ENCODE measurements at places on chromosomes 2 and 18. TPM values are rescaled to one million over a fixed set of nuclear protein-coding genes. Genes with fewer than 3 reads are reported as not detected.

- DNase-seq = peak; percentile 59
Observed at GRCh38 chr2:197972061-197972460, 167.7 kb downstream of the PLCL1 start.

DNA sequence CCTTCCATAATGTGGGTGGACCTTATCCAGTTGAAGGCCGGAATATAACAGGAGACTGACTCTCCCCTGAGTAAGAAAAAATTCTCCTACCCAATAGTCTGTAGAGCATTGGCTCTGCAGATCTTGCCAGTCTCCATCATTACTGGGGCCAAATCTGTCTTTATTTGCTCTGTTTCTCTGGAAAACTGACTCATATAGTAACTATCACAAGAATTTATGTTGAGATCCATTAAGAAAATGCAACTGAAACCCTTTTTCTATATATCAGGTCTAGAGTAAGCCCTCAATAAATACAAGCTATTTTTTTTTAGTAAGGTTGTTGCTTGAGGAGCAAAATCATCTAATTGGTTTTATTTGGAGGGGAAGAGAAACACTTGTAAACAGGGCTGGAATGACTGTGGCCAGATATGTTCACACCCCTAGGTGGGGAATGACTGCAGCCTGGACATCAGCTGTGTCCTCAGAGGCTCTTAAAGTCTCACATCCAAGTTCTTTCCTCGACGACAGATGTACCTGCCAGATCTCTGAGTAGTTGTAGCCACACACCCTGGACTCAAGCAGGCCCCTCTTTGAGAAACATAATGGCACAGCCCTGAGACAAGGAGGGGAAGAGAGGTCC is 339.7 kb downstream of the TNS1 start:
- no peak for DNase-seq

- no peak for DNase-seq
Observed at GRCh38 chr2:3522961-3523421, 3.7 kb upstream of the ADI1 start.

- no peak for DNase-seq
Observed at GRCh38 chr18:24326211-24326610, 71.4 kb downstream of the OSBPL1A start.

DNA sequence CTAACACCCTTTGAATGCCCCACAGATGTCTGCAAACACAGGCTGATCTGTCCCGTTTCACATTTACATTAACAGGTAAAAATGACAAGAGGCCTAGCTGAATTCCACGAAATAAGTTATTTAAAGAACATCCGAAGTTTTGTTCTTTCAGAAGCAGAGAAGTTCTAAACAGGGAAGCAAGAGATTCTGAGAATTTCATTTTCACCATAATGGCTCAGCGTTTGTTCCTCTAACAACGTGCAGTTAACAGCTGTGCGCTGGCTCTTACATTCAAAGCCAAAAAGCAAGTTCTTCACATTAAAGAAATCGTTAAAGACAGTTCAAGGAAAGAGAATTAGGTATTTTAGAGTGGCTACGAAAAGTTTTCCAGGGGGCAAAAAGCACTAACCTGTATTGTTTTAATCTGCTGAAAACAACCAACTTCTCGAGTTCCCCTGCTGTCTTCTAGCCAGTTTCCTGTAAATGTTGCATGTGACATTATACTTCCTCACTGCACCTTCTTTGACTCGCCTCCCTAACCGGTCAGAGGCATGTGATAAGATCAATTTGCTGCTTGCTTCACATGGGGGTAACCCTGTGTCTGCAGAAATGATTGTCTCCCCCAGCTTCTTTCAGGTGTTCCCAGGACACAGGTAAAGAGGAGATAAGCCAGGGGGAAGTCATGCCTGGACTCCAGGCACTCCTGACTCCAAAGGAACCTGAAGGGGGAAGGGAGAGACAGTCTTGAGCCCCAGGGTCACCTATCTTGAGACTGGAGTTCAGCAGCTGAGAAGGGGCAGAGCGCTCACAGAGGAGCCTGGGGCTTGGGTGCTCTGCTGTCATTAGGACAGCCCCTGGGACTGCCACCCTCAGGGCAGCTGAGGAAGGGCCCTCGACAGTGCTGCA is 36.8 kb upstream of the WIPF1 start:
- DNase-seq = no peak

DNA sequence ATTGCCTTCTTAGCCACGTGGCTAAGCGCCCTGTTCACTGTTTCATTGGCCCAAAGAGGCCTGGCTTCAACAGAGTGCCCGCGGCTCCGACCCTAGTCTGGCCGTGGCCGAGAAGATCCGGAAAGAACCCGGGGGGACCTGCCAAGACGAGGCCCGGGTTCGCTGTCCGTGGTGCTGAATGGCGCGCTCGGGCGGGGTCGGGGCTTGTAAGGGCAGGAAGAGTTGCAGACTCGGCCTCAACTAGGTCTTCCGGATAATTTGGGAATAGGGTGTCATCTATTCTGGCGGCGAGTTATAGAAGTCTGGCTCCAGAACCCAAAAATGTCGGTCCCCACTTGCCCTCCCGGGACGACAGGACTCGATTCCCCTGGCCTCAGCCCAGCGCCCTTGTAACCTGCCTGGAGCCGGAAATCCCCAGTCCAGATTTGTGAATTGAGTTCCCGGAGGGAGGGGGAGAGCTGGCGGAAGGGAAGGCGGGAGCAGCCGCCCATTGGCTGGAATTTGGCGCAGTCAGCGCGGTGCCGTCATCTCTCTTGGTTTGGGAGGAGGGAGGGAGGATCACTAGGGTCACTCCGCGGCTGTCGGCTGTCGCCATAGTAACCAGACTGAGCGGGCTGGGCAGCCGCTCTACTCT is 3.5 kb downstream of the CDK5R2 start:
- DNase-seq = peak; percentile 90

DNA sequence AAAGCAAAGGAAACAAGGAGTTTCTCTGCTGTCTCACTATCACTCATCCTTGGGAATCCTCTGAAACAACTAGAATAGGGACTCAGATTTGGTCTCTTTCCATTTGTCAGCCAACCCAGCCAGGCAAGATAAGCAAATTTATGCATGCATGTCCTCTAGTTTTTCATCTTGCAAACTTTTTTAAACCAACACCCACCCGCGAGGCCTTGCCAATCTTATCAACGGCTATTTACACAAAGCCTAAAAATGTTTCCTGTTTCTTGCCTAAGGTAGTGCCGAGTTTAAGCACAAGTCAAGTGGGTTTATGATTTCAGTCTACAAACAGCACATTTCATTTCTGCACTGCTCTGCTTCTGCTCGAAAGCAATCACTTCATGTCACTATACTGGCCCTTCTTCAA is 240.9 kb downstream of the STK39 start:
- DNase-seq = no peak

Gene CTNNA2
- not detected for total RNA-seq
